Activated CD8-positive, alpha-beta memory T cell treated with anti-CD3 and anti-CD28 coated beads for 1 hour (primary cell): ENCODE measurements at places on chromosomes 5 and 9.

GRCh38 chr9:120382453-120382852 lies 197.5 kb downstream of the CDK5RAP2 start:
- DNase-seq = no peak

GRCh38 chr9:114240647-114241558 lies 82.0 kb upstream of the ORM1 start:
- no peak for DNase-seq

GRCh38 chr5:160665460-160665859 lies 186.6 kb downstream of the ATP10B start:
- DNase-seq = no peak

DNA sequence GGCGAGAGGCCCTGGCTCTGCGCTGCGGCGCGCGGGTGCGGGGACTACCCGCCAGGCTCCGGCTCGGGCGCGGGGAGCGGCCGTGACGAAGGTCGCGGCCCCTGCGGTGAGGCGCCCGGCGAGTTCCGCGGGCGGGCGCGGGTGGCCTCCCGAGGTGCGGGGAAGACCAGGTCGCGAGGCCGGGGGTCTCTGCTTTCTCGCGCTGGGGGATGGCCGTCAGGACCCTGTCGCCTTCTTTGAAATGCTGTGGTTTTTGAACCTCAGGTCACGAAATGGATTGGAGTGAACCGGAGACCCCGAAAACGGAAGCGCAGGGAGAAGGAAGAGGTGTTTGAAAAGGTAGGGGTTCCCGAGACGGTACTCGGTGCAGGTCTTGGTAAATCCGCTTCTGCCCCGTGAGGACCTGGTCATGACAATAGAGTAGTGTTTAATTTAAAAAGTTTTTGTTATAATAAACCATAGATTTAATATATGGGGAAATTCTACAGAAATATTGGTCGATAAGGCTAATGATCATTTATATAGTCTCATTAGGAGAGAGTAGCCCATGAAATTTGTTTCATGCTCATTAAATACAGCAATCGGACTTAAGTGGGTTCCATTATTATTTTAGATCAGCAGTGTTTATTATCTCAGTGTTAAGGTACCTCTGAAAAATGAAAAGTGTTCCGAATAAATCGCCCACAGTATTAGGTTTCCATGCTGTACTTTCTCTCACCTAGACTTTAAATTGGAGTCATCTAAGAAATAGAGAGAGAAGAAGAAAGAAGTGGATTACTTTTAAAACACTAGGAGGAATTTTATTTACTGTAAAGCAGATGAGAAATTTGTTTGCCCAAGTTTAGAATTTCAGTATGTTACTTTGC lies 279.0 kb downstream of the AOPEP start:
- DNase-seq = no peak

DNA sequence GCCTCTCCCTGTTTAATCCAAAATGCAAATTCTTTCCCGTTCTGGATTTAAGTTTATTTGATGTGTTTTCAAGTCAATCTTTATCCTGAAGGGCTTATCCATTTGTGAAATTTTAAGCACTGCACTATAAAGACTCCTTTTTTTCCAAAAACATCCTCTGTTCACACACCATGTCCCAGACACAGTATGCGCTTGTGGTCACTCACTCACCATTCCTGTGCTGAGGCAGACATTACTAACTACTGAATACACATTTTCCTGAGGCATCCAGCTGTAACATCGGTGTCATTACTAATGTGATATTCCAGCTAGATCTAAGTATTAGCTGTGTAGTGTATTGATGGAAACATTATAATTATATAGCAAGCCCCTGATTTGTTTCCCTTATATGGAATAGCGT lies 298.4 kb downstream of the KCTD16 start:
- DNase-seq = no peak

GRCh38 chr5:170511551-170512258 lies 7.9 kb downstream of the KCNIP1 start:
- DNase-seq = no peak
